SK-N-SH (cell line): ENCODE measurements at places on chromosomes 4 and X.

GRCh38 chr4:76851375-76851774, 46.6 kb downstream of the SOWAHB start:
- H3K27me3 ChIP-seq: no peaks in the 10 kb centered on the region
- no peak overlapping the region for H3K27ac ChIP-seq
- no peak overlapping the region for H3K4me3 ChIP-seq
- no peaks in the 10 kb centered on the region for H3K36me3 ChIP-seq
- no peak for DNase-seq
- H3K4me1 ChIP-seq: peaks cover 10% of the 10 kb centered on the region

DNA sequence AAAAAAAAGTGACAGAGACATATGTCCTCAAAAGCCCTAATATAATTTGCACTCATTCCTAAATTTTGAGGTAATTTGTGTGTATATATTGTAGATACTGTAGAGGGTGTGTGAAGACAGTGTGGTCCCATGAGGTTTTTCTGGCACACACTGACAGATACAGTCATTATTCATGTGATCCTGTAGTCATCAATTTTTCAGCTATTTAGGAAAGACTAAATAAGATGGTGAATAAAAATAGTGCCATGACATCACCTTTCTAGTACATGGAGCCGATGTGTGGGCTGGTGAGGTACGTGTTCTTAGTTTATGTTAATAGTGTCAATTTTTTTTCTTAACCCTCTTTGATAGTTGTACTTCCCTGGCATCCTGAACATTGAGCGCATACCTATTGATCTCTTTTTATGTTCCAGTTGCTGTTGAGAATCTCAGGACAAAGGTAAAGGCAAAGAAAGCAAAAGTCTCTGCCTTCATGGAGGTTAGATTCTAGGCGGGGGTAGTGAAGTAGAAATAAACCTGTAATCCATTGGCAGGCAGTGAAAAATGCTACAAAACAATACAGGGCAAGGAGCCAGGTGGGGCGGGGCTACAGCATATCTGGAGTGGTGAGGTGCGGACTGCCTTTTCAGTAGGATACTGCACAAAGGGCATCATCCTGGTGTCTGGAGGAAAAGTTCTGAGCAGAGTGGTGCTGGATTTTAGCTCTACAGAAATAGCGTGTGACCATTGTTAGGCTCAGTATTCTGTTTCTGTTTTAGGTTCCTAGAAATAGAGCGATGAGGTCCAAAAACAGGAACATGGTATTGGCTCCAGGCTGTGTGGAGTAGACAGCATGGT, 93.8 kb downstream of the ARHGAP10 start:
- peaks cover 14% of the 10 kb centered on the region for H3K4me1 ChIP-seq
- DNase-seq: no peak
- no peak overlapping the region for H3K4me3 ChIP-seq
- peak overlapping the region; percentile 24; the same call in 1 of the 2 replicates for H3K27ac ChIP-seq
- H3K36me3 ChIP-seq: no peaks in the 10 kb centered on the region

DNA sequence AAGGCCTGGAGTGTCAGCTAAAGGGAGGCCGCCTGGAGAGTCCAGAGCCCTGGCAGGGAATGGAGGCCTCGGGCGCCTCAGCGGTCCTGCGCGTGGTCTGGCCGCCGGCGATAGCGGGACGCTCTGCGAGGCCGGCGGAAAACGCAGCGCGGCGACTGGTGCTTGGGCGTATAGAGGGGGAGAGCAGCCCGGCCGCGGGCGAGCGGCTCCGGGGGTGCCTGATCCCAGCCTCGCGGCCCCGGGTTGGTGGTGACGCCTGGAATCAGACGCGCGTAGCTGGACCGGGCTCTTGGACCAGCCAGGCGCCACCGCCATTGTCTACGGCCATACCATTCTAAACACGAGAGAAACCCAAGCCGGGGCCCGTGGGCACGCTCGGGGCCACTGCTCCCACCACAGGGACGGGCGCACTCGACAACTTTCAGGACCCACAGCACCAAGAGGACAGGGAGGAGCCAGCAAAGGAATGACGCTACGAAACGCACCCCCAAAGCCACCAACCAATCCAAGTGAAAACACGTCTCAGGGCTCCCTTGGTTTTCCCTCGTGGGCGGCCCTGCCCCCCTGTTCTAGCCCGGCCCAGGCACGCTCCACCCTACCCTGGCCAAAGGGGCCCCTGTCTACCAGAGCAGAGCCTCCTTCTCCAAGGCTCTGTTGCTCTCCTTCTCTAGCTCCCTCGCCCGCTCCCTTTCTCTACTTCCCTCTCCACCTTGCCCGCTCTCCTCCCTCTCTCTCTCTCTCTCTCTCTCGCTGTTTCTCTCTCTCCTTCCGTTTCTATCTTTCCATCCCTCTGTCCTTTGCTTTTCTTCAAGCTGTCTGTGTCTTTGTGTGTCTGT, 7.8 kb downstream of the FRG2 start:
- H3K36me3 ChIP-seq: no peaks in the 10 kb centered on the region
- DNase-seq: peak; percentile 44
- peaks cover 13% of the 10 kb centered on the region for H3K27me3 ChIP-seq
- H3K27ac ChIP-seq: no peak overlapping the region
- H3K4me1 ChIP-seq: no peaks in the 10 kb centered on the region
- no peak overlapping the region for H3K4me3 ChIP-seq

GRCh38 chrX:48918301-48918642, 552 bp downstream of the PIM2 start:
- H3K36me3 ChIP-seq: peaks cover 32% of the 10 kb centered on the region; the same call in 1 of the 2 replicates
- DNase-seq: no peak
- no peaks in the 10 kb centered on the region for H3K27me3 ChIP-seq
- peak overlapping the region; percentile 39 for H3K27ac ChIP-seq

- H3K4me1 ChIP-seq: peaks cover 2% of the 10 kb centered on the region
- H3K4me3 ChIP-seq: no peak overlapping the region
- H3K27me3 ChIP-seq: no peaks in the 10 kb centered on the region
- H3K27ac ChIP-seq: peak overlapping the region; percentile 51; the same call in 1 of the 2 replicates
Observed at GRCh38 chr4:173121076-173121561, 47.5 kb upstream of the GALNT7 start.

- no peaks in the 10 kb centered on the region for H3K4me1 ChIP-seq
- H3K36me3 ChIP-seq: no peaks in the 10 kb centered on the region
- no peak overlapping the region for H3K4me3 ChIP-seq
- H3K27me3 ChIP-seq: no peaks in the 10 kb centered on the region
Observed at GRCh38 chr4:86630629-86631028, 36.5 kb downstream of the PTPN13 start.

DNA sequence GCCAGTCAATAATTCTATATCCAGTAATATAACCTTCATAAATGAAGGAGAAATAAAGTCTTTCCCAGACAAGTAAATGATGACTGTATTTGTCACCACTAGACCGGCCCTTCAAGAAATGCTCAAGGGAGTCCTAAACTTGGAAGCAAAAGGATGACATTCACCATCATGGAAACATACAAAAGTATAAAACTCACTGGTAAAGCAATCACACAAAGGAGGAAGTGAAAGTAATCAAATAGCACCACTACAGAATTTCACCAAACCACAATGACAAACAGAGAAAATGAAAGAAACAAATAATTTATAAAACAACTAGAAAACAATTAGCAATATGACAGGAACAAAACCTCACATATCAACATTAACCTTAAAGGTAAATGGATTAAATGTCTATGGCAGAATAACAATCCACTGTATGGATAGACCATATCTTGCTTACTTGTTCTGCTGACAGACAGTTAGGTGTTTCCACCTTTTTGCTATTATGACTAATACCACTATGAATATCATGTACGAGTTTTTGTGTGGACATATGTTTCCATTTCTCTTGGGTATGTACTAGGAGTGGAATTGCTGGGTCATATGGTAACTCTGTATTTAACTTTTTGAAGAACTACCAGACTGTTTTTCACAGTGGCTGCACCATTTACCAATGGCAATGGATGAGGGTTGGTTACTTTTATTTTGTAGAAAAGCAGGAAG, 44.9 kb downstream of the NAT8L start:
- no peaks in the 10 kb centered on the region for H3K4me1 ChIP-seq
- no peak for DNase-seq
- no peak overlapping the region for H3K27ac ChIP-seq
- no peaks in the 10 kb centered on the region for H3K36me3 ChIP-seq
- H3K4me3 ChIP-seq: no peak overlapping the region
- 0 out of 2 replicates have a peak, but pooled peaks cover 5% of the 10 kb centered on the region for H3K27me3 ChIP-seq

- 0 out of 2 replicates have a peak, but pooled peaks cover 9% of the 10 kb centered on the region for H3K4me1 ChIP-seq
- DNase-seq: peak; percentile 35
- no peak overlapping the region for H3K4me3 ChIP-seq
- no peaks in the 10 kb centered on the region; the same call in 1 of the 2 replicates for H3K36me3 ChIP-seq
- no peak overlapping the region for H3K27ac ChIP-seq
Observed at GRCh38 chr4:78612398-78613178, 61.0 kb downstream of the ANXA3 start.

DNA sequence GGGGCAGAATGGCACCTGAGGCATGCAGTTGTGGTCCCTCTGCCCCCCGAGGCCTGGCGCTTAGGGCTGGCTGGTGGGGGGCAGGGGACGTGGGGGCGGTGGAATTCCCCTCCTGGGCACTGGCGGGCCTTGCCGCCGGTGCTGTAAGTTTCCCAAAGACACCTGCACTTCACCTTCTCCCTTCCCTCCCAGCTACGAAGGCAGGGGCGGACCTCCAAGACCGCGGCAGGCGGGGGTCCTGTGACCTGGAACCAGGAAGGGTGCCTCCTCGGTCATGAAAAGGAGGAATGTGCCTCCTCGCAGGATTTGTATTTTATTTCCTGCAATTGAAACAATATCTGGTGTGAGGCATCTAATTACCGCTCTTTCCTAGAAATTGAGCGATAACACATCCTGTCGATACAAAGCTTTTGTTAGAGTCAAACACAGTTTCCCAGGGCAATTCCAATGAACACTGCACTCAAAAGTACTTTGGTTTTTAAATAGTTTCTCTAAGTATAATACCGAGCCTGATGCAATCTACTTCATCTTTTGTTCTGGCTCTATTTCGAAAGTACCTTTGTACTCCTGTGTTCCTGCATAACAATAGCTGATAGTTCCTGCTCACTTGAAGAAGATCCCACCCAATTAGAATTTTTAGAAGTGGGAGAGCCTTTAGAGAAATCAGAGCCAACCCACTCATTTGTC, 12.3 kb upstream of the ADRA2C start:
- no peak overlapping the region for H3K27ac ChIP-seq
- H3K4me3 ChIP-seq: no peak overlapping the region
- no peaks in the 10 kb centered on the region; the same call in 1 of the 2 replicates for H3K4me1 ChIP-seq
- DNase-seq: no peak
- no peaks in the 10 kb centered on the region for H3K27me3 ChIP-seq

- H3K4me1 ChIP-seq: peaks cover 10% of the 10 kb centered on the region; the same call in 1 of the 2 replicates
- DNase-seq: peak; percentile 74
- H3K27me3 ChIP-seq: no peaks in the 10 kb centered on the region
- H3K27ac ChIP-seq: peak overlapping the region; percentile 58
Observed at GRCh38 chr4:15479089-15479912, 9.6 kb downstream of the CC2D2A start.

- no peak for DNase-seq
- no peak overlapping the region for H3K4me3 ChIP-seq
- no peaks in the 10 kb centered on the region for H3K4me1 ChIP-seq
- H3K27me3 ChIP-seq: no peaks in the 10 kb centered on the region
- no peak overlapping the region for H3K27ac ChIP-seq
Observed at GRCh38 chr4:31458813-31459212, 738.6 kb downstream of the PCDH7 start.

DNA sequence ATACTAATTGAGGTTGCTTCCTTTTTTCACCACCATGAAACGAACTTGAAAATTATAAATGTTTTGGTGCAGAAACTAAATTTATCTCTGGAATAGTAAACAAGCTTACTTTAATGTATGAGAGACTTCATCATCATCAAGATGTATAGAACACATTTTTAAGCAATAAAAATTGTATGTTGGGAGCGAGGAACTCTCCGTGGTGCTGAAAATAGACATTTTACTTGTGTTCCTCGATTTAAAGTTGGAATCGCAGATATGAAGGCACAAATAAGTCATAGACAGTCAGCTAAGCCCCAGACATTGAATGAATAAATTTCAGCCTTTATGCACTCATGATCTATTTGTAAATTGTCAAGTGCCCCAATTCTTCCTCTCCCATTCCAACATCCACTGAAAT, 310.7 kb downstream of the STK32B start:
- no peak overlapping the region for H3K27ac ChIP-seq
- no peaks in the 10 kb centered on the region for H3K36me3 ChIP-seq
- no peaks in the 10 kb centered on the region for H3K27me3 ChIP-seq
- H3K4me1 ChIP-seq: no peaks in the 10 kb centered on the region
- no peak overlapping the region for H3K4me3 ChIP-seq

GRCh38 chr4:52015366-52015765, 4.8 kb downstream of the LRRC66 start:
- no peak overlapping the region for H3K4me3 ChIP-seq
- no peaks in the 10 kb centered on the region for H3K4me1 ChIP-seq
- H3K27me3 ChIP-seq: no peaks in the 10 kb centered on the region
- no peak overlapping the region for H3K27ac ChIP-seq
- DNase-seq: no peak

- H3K4me3 ChIP-seq: no peak overlapping the region
- no peak for DNase-seq
- H3K4me1 ChIP-seq: no peaks in the 10 kb centered on the region
- H3K27ac ChIP-seq: no peak overlapping the region
Observed at GRCh38 chr4:107888237-107888636, 43.1 kb upstream of the CYP2U1 start.

GRCh38 chr4:40311811-40312346, 23.3 kb upstream of the CHRNA9 start:
- peaks cover 8% of the 10 kb centered on the region for H3K4me1 ChIP-seq
- DNase-seq: no peak
- no peak overlapping the region for H3K4me3 ChIP-seq
- H3K27ac ChIP-seq: no peak overlapping the region

DNA sequence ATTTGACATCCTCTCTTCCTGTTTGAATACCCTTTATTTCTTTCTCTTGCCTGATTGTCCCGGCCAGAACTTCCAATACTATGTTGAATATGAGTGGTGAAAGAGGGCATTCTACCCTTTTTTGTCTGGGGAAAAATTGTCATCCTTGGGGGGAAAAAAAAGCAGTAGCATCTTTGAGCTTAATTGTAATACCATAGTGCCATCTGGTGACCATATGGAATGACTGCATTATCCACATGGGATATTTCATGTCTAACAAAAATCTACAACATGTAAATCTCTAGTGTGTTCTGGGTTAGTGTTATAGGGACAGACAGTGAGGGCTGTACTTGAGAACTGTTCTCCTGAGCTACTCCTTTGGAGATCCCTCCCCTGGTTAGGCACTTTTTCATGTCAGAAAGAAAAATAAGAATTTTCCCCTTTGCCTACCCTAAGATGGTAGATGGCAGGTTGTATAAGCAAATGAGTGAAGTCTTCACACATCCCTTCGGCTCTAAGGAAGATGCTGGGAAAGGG, 26.0 kb downstream of the CAPN6 start:
- peaks cover 29% of the 10 kb centered on the region for H3K27me3 ChIP-seq
- H3K4me3 ChIP-seq: no peak overlapping the region
- no peaks in the 10 kb centered on the region for H3K4me1 ChIP-seq
- peak; percentile 50 for DNase-seq
- no peak overlapping the region for H3K27ac ChIP-seq

- no peak for DNase-seq
- H3K36me3 ChIP-seq: no peaks in the 10 kb centered on the region
- no peak overlapping the region for H3K4me3 ChIP-seq
- H3K27ac ChIP-seq: no peak overlapping the region
- no peaks in the 10 kb centered on the region for H3K4me1 ChIP-seq
Observed at GRCh38 chrX:72663737-72664136, 50.4 kb downstream of the PHKA1 start.
